Activated CD8-positive, alpha-beta T cell treated with anti-CD3 and anti-CD28 coated beads for 36 hours (primary cell): ENCODE measurements at places on chromosomes 6 and 20.

DNA sequence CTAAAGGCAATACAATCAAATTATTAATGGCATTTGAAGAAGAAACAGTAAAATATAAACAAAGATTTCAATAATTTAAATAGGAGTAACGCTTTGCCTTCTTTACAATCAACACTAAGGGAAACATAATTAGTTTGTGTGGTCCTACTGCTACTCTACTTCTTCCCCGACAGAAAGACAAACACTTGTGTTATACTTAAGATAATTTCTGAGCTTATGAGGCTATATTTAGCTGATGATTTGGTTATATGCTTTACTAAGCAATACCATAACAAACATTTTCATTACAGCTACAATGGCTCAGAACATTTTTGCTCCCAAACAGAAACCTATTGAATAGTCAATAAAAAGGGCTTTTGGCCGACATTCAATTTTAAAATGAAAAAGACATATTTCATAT, 1217.2 kb upstream of the GJE1 start:
- H3K36me3 ChIP-seq: no peaks in the 10 kb centered on the region
- H3K4me1 ChIP-seq: no peaks in the 10 kb centered on the region
- no peak for DNase-seq
- H3K27me3 ChIP-seq: no peaks in the 10 kb centered on the region

GRCh38 chr6:96942676-96943075, 18.1 kb downstream of the KLHL32 start:
- no peaks in the 10 kb centered on the region for H3K27me3 ChIP-seq
- no peaks in the 10 kb centered on the region for H3K36me3 ChIP-seq
- H3K27ac ChIP-seq: no peak overlapping the region
- DNase-seq: no peak
- H3K4me1 ChIP-seq: peaks cover 16% of the 10 kb centered on the region

- no peak for DNase-seq
- no peaks in the 10 kb centered on the region for H3K4me1 ChIP-seq
Observed at GRCh38 chr6:12760911-12761310, 44.3 kb downstream of the PHACTR1 start.

DNA sequence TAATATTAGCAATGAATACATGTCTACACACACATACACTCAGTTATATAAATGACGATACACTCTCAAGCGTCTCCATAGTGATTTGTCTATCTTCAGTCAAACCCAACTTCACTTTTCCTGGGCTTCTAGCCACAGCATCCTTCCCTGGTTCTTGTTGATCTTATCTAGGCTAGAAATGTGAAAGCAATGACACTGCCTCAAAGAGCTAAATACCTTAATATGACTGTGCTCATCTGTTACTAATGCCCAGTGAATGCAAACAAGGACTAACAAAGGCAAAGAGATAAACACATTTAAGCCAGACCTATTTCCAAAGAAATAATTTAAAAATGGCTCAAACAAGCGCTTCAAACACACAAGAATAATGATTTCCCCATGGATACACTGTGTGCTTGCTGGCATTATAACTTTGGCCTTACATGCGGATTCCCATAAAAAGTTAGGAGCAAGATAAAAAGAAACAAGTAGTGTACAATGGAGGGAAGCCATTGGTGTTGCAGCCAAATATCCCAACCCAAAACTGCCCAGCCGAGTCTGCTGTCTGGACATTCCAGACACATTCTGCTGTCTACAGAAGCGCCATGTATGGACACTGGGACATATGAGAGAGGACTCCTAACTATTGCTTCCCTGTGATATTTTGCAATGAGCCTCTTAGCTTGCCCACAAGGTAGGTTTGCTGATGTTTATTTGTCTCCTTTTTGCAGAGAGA, 19.5 kb upstream of the DAAM2 start:
- H3K4me3 ChIP-seq: no peak overlapping the region
- H3K4me1 ChIP-seq: no peaks in the 10 kb centered on the region
- no peak overlapping the region for H3K27ac ChIP-seq

DNA sequence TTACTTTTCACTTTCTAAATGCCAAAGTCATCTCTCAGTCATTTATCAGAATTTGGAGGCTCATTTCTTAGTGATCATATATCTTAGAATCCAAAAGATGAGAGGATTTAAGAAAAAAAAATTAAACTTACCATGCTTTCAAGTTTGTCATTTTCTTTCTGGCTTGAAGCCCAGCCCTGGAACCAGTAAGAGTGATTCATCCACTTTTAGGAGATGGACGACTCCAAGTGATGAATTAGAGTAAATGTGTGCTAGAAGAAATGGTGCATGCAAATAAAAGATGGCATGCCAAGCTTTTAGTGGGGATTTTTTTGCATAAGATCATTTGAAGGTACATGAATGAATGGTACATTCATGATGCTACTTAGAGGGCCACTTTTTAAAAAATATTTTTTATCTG, 20.1 kb downstream of the PLCB1 start:
- H3K27ac ChIP-seq: no peak overlapping the region
- no peaks in the 10 kb centered on the region for H3K36me3 ChIP-seq
- peaks cover 53% of the 10 kb centered on the region for H3K4me1 ChIP-seq
- no peak overlapping the region for H3K4me3 ChIP-seq
- H3K27me3 ChIP-seq: no peaks in the 10 kb centered on the region

DNA sequence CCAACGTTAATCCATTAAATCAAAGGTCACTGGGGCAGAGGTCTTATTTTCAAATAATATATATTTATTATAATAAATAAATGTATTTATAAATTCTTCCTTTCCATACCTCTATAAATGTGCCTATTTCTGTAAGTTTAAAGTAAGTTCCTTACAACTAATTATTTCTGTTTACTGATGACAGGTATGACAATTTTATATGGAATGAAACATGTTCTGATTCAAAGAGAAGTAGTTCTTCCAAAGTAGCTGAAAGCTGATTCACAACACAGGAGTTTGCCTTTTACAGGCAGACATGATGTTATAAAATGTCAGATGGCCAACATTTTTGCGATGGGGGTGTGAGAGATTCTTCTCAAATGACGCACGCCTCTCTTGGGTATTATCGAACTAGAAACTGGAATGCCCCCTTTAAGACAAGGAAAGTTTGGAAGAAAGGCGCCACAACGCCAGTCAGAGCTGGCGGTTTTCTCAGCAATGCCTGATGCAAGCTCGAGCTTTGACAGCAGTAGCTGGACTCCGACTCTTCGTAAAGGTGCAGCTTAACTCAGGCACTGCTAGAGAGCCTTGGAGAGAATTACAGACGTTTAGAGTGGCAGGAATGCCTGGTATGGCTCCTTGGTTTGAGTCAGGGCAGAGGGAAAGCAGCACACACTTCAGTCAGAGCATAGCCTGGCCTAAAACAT, 92.1 kb downstream of the FOXC1 start:
- H3K4me3 ChIP-seq: no peak overlapping the region
- H3K4me1 ChIP-seq: no peaks in the 10 kb centered on the region
- no peaks in the 10 kb centered on the region for H3K36me3 ChIP-seq
- no peaks in the 10 kb centered on the region for H3K27me3 ChIP-seq

DNA sequence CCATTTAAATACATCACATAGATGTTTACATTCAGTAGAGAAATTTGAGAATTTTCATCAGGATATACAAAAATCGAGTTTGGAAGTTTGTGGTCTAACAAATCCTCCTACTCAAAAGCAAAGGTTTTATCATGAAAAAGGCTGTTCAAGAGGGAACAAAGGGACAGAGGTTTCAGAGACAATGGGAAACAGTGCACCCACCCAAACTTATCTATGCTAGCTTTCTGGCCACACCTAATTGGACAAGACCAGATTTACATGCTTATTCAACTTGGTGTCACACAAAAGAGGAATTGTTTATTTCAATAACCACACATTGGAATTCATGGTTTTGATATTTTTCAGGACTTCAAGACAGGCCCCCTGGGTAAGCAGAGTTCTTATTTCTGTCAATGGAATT, 28.4 kb upstream of the RSPO3 start:
- no peaks in the 10 kb centered on the region for H3K4me1 ChIP-seq
- DNase-seq: no peak
- H3K4me3 ChIP-seq: no peak overlapping the region

DNA sequence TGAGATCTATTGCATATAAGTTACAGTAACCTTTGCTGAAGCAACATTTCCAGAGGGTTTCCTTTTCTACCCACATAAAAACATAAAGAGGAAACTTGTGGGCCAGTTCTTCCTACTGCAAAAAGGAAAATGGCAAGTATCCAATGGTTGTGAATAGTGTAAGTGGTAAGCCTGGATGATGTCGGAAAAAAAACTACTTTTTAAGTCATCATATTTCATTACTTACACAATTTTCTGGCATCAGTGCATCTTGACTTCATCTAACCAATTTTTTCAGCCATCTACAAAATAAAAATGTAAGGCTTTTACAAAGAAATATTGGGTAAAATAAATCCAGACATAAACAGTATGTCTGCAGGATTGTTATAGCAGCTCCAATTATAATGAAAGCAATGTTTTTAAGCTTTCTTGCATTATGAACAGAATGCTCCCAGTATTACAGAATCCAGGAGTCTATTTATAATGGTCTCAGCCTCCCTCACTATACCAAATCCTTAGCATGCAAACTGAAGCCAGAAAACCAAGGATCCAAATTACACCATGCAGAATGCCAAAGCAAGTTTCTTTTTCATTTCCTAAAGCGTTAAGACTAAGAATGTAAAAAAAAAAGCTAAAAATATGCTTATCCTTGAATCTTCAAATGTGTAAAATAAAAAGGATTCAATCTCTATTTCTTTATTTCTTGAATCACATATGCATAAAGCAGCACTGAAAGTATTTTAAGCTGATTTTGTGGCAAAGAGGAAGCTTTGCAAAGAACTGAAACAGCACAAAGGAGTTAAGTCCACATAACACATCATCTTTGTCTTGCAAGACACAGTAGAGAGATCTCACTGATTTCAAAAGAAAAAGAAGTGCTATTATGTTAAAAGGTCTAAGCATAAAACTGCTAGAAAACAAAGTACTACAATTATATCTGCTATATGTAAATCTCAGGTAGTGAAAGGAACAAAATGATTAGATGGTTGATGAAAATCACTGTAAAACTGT, 126.8 kb upstream of the HMGCLL1 start:
- H3K4me3 ChIP-seq: no peak overlapping the region
- H3K4me1 ChIP-seq: no peaks in the 10 kb centered on the region
- H3K27me3 ChIP-seq: no peaks in the 10 kb centered on the region
- DNase-seq: no peak
- H3K36me3 ChIP-seq: no peaks in the 10 kb centered on the region

DNA sequence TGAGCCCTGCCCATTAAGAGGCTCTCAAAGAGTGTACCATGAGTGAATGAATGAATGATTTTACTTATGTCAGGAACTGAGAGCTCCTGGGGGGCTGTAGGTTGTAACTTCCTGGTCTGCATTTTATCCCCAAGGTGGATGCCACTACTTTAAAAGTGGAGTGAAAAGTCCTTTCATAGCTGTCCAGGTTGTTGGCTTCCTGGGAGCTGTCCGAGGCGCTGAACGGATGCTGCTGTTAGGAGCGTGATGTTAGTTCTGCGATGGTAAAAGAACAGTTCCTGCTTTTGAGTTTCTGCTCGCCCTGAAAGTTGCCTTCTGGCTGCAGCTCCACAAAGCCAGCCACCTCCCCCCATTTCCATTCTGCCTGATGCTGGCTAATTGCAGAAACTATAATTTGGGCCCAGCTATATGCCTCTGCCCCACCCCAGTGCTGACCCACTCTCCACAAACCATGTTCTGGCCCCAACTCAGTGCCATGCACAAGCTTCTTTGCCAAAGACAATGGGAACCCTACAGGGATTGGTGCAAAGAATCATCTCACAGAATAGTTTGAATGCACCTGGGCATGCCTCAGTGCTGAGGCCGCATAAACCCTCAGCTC, 330.9 kb upstream of the CDH4 start:
- no peak overlapping the region for H3K27ac ChIP-seq
- H3K27me3 ChIP-seq: peaks cover 7% of the 10 kb centered on the region
- no peaks in the 10 kb centered on the region for H3K36me3 ChIP-seq
- H3K4me1 ChIP-seq: no peaks in the 10 kb centered on the region
- H3K4me3 ChIP-seq: no peak overlapping the region
- DNase-seq: no peak

GRCh38 chr6:109702791-109703190, 11.7 kb downstream of the FIG4 start:
- H3K27ac ChIP-seq: no peak overlapping the region
- no peak for DNase-seq
- H3K27me3 ChIP-seq: no peaks in the 10 kb centered on the region
- H3K4me3 ChIP-seq: no peak overlapping the region
- no peaks in the 10 kb centered on the region for H3K36me3 ChIP-seq

GRCh38 chr6:53813801-53814200, 19.0 kb downstream of the LRRC1 start:
- no peak overlapping the region for H3K4me3 ChIP-seq
- no peaks in the 10 kb centered on the region for H3K27me3 ChIP-seq
- no peak for DNase-seq
- no peak overlapping the region for H3K27ac ChIP-seq
- peaks cover 2% of the 10 kb centered on the region for H3K4me1 ChIP-seq

GRCh38 chr6:134414793-134415192, 96.9 kb upstream of the SGK1 start:
- DNase-seq: no peak
- H3K27ac ChIP-seq: no peak overlapping the region
- no peaks in the 10 kb centered on the region for H3K36me3 ChIP-seq
- peaks cover 8% of the 10 kb centered on the region for H3K4me1 ChIP-seq
- H3K27me3 ChIP-seq: no peaks in the 10 kb centered on the region
- no peak overlapping the region for H3K4me3 ChIP-seq

DNA sequence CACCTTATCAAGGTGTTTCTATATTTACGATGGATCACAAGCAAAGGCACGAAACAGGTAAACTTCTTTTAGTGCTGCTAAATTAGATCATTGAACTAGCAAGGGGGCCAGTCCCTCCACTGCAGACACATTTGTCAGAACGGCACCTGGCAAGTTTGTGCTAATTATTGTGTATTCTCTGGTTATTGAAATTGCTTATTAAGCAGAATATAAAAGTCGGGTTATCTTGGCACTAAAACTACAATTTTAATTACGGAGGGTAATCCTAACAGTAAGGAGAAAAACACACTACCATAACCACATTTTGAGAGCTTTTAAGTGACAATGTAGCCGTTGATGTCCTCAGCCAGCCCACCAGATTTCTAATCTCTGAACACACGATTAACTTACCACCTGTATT, 118.9 kb upstream of the BTN3A2 start:
- no peak overlapping the region for H3K4me3 ChIP-seq
- DNase-seq: no peak
- peaks cover 9% of the 10 kb centered on the region for H3K36me3 ChIP-seq
- no peaks in the 10 kb centered on the region for H3K27me3 ChIP-seq
- no peak overlapping the region for H3K27ac ChIP-seq

DNA sequence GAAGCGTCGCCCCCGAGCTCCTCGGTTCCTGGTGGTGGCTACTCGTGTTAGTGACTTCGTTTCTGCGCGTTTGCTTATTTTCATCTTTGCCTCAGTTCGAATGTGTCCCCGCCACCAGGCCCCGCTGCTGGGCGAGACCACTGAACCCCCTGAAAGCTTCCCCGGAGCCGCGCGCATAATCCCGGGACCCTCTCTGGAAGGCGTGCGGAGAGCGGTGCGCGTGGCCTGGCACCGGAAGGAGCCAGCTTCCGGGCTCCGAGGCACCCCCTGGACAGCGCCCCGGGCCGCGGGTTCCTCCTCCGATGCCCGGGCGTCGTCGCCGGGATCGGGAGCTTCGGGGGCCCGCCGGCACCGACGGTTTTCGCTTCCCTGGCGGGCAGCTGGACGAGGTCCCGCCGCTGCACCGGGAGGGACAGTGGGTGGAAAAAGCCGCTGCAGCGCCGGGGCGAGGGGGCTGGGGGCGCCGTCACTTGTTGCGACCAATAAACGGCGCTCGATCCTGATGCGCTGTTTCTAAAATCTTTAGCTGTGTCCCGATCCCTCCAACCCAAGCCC, 643 bp upstream of the SLC35D3 start:
- H3K4me1 ChIP-seq: peaks cover 21% of the 10 kb centered on the region
- DNase-seq: no peak
- H3K27me3 ChIP-seq: peaks cover 47% of the 10 kb centered on the region
- H3K4me3 ChIP-seq: peak overlapping the region; percentile 63
- no peak overlapping the region for H3K27ac ChIP-seq
